ENCODE measurements at places on chromosomes 5 and 9.

DNA sequence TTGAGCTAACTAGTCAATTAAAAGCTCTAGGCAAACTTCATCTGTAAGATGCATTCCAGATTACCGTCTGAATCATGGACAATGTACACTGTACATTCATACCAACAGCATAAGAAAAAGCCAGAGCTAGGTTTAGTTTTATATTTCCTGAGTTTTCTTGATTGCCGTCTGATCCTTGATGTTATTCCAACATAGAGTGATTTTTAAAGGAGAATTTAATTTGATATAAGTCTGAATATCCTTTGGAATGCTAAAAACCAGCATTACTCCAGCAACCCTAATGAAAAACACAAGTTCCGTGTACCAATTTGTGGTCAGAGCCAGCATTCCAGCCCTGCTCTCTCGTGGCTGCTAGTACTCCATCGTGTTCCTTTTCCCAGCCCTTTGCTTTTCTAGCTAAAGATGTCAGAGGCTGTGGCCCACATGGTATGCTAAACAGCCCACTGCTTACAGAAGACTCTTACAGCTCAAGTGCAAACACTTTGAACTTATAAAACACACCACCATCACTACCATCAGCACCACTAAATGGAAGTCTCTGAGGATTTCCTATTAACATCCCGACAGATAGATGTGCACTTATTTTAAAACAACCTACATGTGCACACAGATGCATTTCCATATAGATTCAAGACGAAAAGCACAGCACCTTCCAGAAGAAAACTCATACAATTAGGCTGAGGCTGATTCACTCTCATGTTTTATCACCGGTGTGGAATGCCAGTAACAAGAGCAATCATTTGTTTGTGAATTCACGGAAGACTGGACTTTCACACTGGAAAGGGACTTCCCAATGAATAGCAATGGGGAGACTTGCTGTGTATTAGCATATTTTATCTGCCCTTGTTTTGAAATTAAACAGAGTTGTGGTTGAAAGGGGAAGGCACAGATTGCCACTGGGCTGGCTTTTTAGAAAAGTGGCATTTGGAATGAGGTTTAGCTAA, 246.9 kb upstream of the GAS1 start:
- DNase-seq, result no peak

- DNase-seq, result no peak
Observed at GRCh38 chr9:132671620-132672412, 1.6 kb downstream of the GTF3C4 start.

DNA sequence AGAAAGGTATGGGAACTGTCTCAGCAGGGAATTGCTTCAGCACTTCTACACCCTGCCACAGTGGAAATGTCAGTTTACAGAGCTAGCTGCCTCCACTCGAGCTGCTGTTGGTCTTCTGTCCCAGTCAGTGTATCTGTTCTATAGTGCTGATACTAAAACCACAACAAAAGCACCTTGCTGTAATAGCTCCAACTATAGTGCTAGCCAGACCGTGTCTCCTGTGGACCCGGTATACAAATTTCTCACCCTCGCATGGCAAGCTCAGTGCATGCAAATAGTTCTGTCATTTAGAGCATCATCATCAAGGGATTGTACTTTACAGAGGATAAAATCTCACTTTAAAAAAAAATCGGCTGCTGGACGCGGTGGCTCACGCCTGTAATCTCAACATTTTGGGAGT, 51.5 kb upstream of the IQGAP2 start:
- no peak for DNase-seq

DNA sequence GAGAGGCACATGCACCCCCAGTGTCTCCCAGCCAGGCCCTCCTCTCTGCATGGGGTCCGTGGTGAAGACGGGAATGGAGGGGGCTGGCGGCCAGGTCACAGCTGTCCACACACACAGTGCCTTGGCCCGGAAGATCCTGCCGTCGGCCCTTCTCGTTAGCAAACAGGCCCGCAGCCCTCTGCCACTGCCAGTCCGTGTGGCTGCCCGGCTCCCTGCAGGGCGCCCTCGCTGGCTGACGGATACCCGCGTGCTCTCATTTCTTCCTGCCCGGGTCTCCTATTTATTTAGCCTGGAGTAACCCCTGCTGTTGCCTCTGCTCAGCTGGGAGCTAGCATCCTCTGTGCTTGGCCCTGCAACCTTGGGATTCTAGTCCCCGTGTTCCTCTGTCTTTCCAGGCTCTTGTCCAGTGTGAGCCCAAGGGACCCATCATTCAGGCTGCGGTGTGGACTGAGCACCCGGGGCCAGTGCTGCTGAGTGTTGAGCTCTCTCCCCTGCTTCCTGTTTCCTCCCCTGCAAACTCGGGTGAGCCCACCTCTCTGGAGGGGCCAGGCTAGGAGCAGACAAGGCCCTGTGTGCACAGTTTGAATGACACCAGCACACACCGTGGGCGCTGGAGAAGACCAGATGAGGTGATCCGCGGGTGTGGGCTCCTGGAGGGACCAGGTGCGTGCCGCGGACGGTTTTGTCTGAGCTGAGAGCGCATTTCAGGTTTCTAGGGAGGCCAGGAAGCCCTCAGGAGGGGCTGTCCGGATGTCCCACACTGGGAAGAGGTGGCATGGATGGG, 14.6 kb upstream of the RNU6ATAC start:
- DNase-seq, result no peak

DNA sequence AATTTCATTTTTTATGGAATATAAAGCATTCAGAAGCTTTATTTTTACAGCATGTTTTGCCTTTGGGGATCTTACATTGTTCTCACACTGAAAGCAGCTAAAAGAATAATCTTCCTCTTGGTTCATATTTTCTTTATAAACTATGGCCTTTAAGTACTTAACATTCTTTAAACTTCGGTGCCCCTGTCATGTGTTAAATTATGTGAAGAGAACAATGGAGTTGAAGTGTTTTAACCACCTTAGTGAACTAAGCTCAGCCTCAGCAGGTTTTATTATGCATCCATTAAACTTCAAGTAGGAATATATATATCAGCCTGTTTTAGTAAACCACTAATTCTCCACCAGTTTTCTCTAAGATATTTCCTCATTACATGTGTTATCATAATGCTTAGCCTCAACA, 371.4 kb upstream of the CDH18 start:
- no peak for DNase-seq

DNA sequence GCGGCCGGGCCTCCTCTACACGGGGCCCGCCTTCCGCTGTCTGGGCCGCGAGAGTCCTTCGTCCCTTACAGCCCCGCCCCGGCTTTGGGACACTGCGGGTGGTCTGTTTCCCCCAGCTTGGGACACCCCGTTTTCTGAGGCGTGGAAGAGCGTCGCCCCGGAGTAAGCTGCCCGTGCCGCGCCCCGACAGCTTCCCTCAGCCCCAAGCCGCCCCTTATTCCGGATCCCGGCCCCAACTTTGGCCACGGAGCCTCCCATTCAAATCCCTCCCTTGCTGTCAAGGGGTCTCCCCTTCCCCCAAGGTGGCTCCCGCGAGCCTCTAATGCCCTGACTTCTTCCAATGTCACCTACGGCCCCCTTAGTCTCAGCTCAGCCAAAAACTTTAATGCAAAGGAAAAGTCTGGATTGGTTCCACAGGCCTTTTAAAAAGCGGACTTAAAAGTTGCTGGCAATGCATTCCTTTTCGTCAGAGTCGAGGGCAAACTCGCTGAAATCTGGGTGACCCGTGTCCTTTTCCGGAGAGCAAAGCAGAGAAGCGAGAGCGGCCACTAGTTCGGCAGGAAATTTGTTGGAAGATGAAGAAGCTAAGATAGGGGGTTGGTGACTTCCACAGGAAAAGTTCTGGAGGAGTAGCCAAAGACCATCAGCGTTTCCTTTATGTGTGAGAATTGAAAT, 19.8 kb downstream of the EXOSC2 start:
- DNase-seq, result no peak

- DNase-seq, result no peak
Observed at GRCh38 chr9:17571825-17572224, 7.0 kb upstream of the SH3GL2 start.

DNA sequence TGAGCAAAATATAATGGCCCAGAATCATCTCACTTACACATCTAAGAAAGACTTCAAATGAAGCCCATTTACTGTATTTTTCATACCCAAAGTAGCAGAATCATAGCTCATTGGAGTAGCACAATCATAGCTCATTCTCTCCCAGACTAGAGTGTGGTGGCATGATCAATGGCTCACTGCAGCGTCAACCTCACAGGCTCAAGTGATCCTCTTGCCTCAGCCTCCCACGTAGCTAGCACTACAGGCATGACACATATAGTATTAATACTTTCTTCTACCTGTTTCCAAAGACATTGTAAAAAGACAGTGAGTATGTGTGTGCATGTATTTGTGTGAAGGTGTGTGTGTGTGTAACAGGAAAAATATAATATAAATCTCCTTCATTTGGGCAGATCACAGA, 1247.9 kb upstream of the ACO1 start:
- DNase-seq, result no peak

GRCh38 chr9:15541872-15542271, 11.0 kb upstream of the CCDC171 start:
- DNase-seq, result no peak

DNA sequence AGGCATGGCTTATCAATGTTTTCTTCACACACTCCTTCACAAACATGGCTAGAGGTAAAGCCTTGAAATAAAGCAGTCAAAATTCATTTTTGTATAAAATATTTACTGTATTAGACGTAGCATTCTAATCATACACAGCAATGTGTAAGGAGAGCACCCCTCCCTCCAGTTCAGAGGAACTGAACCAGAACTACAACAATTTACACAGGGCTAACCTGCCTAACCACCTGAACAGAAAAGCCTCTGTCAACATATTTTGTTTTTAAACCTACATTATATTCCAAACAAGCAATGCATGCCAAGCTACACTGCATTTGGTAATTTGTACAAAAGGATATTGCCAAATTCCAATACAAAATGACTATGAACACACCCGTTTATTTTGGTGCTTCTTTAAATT, 41.6 kb downstream of the MLLT3 start:
- no peak for DNase-seq

DNA sequence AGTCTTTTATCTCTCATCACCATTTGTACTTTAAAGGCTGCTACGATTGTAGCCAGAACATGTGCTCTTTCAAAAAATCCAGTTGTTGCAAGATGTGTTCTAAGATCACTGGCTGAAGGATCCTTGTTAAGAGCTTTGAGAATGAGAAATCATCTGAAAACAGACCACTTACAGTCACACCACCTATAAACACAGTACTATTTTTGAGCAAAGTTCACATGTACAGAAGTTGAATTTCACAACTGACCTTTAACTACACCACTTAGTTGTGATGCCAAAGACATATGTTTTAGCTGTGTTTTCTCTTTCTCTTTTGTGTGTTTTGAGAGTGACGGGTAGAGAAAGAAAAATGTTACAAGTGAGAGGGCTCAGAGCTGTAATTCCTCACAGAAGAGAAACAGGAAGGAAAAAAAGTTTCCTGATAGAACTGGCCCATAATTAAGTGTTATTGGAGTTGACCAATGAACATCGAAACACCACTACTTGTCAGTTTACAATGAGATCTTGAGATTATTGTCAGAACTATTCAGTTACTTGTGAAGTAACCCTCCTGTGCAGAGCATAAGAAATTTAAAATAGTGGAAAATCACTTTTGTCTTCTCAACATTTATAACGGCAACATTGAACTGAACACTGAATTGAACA, 245.4 kb downstream of the MLLT3 start:
- no peak for DNase-seq

DNA sequence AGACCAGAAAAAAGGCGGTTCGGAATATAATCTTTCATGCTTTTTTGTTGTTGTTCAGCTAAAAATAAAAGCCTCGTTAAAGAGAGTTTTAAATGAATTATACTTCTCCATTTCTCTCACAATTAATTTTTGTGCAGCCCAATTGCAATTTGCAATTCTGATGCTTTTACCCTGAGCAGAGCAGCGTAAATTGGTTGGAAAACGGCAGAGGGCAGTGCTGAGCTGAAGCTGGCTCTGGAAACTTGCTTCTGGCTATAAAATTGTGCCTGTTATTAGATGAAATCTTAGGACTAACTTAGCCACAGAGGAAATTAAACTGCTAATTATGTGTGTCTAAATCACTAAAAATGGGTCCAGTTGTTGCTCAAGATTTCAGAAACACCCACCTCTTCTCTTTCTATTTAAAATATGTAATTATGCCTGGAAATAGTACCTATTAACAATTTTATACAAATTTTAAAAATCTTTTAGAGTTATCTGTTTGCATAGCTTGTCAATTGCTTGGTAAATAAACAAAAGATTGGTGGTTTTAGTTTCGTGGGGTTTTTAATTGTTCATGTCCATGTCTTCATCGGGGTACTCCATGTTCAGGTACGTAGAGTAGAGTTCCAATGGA, 441.8 kb upstream of the TLE4 start:
- DNase-seq, result peak; percentile 14

DNA sequence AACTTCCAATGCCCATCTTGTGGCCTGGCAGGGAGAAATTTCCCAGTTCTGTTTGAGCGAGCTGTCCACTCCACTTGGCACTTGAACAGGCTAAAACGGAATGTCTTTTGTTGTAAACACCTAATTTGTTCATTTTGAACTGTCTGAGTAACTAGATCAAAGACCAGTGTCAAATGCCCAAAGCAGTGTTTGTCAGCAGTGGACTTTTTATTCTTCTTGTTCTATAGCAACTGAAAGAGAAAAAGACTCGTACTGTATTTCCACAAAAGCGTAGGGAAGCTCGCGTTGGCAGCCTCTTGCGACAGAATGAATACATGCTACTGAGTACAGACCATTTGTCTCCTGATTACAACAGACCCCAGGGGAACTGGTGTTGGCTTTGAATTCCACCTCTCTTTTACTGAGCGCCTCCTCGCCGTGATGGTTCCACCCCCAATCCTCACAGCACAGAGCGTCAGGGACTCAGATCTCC, 601.8 kb upstream of the ZNF608 start:
- no peak for DNase-seq

GRCh38 chr9:104984948-104985347, 57.0 kb upstream of the ABCA1 start:
- DNase-seq, result no peak

GRCh38 chr5:77851176-77852067, 75.3 kb upstream of the TBCA start:
- DNase-seq, result no peak

GRCh38 chr9:133889584-133890301, 102.4 kb downstream of the VAV2 start:
- no peak for DNase-seq

GRCh38 chr9:111630182-111630963, 761 bp upstream of the DNAJC25 start:
- no peak for DNase-seq

- no peak for DNase-seq
Observed at GRCh38 chr9:1918622-1919021, 96.5 kb upstream of the SMARCA2 start.

GRCh38 chr9:27925815-27926214, 352.5 kb upstream of the C9orf72 start:
- DNase-seq, result no peak

- DNase-seq, result no peak
Observed at GRCh38 chr5:37055383-37055990, 178.9 kb downstream of the NIPBL start.

- no peak for DNase-seq
Observed at GRCh38 chr9:126517833-126518356, 95.8 kb upstream of the LMX1B start.

- no peak for DNase-seq
Observed at GRCh38 chr9:86408121-86408520, 53.9 kb upstream of the TUT7 start.

GRCh38 chr5:179265514-179266290, 79.6 kb downstream of the ADAMTS2 start:
- no peak for DNase-seq

GRCh38 chr9:16058131-16058549, 505.3 kb downstream of the CCDC171 start:
- DNase-seq, result no peak

GRCh38 chr5:102758576-102758975, 3.5 kb downstream of the PAM start:
- DNase-seq, result no peak

GRCh38 chr9:2761424-2761823, 44.1 kb downstream of the KCNV2 start:
- DNase-seq, result no peak
